Psoas muscle (tissue), 8 donors: ENCODE measurements at places on chromosomes 4 and X.

DNA sequence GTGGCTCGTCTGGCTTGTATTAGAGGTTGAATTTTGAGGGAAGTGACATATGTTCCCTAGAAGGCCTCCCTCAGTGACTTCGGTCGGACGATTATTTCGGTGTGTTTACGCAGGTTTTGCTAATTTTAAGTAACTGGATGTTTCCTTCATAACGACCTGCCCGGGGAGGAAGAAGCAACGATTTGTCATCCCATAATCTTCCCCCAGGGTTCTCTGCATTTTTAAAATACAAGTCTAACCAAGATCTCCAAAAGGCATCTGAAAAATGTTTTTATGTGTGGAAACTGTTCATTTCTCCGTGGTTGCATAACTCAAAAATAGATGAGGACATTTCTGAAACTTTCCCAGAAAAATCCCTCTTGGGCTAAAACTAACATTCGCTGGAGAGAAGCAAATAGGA lies 195.4 kb downstream of the SHOX start:
- no peak for DNase-seq

GRCh38 chrX:103275947-103276567 lies 493 bp downstream of the TCEAL5 start:
- peak; percentile 40 for DNase-seq

DNA sequence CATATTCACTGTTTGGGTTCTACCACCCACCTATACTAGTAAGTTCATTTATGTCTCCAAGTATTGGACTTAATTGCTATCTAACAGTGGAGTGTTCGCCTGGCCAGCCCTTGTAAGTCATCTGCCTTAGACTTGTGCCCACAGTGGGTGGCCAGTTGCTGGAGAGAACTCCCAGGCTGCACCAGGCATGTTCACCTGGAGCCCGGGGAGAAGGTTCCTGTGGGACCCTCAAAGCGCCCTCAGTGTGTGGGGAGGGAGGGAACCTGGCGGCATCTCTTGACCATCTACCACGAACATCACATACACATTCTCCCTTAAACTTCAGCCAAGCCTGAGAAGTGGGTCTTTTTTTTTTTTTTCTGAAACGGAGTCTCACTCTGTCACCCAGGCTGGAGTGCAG lies 138.1 kb downstream of the CPZ start:
- DNase-seq = peak; percentile 15

- DNase-seq = no peak
Measured at GRCh38 chr4:30763321-30763727, 43.2 kb downstream of the PCDH7 start.

- DNase-seq = no peak
Measured at GRCh38 chrX:115229337-115230003, 4.4 kb downstream of the LRCH2 start.

DNA sequence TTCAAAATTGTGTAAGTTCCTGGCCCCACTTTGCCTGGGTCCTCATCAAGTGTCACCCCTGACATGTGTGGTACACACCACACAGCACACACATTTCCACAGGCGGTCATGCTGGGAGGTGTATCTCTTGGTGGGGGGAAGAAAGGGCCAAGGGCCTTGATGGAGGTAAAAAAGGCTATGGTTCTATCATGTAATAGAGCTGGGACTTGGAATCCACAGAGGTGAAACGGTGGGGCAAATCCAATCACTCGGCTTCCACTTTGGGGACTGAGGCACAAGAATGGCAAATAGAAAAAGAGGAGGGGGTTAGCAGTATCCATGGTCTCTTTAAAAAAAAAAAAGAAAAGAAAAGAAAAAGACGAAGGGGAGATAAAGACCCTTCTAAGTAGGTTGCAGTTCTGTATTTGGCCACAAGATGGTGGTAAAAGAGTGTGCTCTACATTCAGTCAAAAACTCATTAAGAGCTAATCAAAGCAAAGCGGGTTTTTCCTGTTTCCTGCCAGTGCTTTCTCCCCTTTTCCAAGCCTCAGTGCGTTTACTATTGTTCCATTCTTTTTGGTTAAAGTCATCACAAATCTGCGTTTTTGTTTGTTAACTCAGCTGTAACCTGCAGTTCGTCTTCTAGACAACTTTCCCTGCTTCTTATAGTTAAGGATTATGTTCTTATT lies 37.0 kb upstream of the ATP6AP2 start:
- no peak for DNase-seq

- DNase-seq = no peak
Measured at GRCh38 chr4:169826634-169827187, 69.0 kb upstream of the HPF1 start.

DNA sequence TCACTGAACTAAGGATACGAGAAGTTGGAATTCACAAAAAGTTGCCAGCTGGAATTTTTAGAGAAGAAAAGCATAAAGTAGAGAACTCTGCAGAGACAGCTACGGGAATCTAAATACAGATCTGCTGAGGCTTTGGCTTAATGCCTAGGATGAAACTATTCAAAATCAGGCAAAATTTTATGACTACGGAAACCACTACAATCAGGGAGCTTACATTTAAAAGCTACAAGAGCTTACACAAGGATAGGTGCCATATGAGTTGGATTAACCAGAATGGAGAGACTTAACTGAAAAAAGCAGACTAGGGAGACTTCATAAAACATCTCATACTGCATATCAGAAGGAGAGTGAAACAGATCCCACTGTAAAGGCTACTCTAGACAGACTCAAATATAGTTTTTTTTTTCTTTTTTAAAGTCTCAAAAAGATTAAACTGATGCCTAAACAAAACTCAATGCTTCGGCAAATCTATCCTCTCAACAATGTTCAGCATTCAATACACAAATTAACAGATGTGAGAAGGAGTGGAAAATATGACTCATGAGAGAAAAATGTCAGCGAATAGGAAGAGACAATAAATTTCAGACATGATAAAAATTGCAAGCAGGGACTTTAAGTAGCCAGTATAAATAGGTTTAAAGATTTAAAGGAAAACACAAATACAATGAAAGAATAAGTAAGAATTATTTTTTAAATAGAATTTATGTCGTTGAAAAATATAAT lies 586.1 kb downstream of the FSTL5 start:
- DNase-seq = no peak

- DNase-seq = no peak
Measured at GRCh38 chr4:7463566-7464258, 29.0 kb upstream of the PSAPL1 start.

GRCh38 chrX:80803495-80803894 lies 6.2 kb downstream of the BRWD3 start:
- DNase-seq = no peak

GRCh38 chrX:123833387-123833786 lies 26.5 kb upstream of the XIAP start:
- DNase-seq = no peak

DNA sequence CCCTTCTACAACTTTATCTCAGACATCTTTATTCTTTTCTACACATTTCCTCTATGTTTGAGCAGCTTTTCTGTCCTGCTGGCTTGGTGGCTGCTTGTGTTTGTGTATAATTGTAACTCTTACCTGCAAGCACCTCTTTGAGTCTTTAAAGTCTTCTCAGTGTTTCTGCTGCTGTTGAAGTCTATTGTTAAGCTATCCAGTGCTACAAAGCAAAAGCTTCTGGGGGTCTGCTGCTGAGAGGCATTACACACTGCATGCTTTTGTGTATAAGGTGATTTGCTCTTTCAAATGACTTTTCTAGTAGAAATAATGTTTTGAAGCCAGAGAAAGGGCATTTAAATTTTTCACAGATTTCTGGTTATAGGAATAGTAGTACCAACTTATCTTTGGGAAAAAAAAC lies 241.8 kb downstream of the DTHD1 start:
- no peak for DNase-seq
